Mammary epithelial cell (primary cell): ENCODE measurements at places on chromosomes 4 and X.

- no peak for DNase-seq
These were observed 13.2 kb downstream of the DOK7 start for GRCh38 chr4:3476341-3476747.

DNA sequence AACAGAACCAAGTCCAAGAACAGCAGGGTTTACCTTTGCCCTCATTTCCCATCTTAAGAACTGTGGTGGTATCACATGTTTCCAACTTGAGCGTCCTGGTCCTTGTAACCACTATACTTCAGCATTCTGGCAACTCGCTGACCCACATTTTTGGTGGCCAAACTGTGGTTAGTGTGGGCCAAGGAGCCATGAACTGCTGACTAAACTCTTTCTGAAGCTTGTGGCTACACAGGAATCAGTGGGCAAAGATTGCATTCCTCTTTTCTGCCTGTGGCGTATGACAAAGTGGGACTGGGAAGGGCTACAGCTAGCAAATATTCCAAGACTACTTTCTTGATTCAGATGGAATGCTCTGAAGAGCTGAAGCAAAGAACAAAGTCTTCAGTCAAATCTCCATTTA, 106.3 kb upstream of the MID1 start:
- peak; percentile 71 for DNase-seq

- no peak for DNase-seq
These were observed 4.2 kb downstream of the LETM1 start for GRCh38 chr4:1851575-1852410.

DNA sequence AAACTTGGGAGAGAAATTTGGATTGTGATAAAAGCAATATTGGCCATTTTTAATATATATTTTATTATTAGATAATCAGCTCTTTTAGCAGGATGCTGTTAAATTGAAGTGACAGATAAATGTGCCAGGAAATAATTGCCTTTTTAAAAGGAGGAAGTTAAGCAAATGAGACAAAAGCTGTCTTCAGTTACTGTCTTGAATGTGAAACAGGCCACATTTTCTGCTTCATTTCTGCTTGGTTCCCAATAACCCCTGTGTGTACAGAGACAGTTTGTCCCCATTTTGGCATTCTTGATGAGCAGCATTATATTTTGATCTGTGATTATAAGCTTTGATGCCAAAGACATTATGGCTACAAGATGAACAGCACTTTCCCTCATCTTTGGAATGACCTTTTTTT, 953 bp downstream of the EPGN start:
- no peak for DNase-seq

DNA sequence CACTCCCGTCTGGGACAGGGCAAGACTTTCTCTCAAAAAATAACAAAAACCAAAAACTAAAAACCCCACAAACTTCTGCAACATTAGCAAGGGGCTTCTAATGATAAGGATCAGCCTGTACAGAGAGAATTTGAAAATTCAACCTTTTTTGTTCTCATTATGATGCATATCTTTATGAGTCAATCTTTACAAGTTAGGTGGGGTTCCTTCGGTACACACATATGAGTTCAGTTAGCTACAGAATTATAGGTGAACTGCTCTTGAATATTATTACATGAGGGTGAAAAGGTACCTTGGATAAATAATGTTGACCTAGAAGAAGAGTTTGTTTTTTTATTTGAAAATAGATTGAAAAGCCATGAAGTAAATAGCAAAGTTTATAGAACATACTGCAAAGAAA, 252.7 kb downstream of the UNC5C start:
- DNase-seq = no peak

GRCh38 chr4:13331827-13332226, 152.3 kb downstream of the RAB28 start:
- no peak for DNase-seq

DNA sequence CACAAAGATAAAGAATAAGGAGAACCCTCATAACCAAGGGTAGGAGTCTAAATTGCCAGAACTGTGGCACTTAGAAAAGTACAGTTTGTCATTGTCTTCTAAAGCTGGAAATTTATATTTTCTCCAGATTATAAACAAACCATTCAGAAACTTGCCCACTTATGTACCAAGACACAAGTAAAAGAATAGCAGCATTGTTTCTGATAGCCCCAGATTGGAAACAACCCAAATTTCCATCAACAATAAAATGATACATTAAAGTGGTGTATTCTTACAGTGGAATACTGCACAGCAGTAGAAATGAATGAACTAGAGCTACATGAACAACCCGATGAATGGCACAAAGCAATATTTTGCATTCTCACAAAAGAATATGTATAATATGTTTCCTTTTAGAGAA, 63.1 kb upstream of the PDHA1 start:
- no peak for DNase-seq

DNA sequence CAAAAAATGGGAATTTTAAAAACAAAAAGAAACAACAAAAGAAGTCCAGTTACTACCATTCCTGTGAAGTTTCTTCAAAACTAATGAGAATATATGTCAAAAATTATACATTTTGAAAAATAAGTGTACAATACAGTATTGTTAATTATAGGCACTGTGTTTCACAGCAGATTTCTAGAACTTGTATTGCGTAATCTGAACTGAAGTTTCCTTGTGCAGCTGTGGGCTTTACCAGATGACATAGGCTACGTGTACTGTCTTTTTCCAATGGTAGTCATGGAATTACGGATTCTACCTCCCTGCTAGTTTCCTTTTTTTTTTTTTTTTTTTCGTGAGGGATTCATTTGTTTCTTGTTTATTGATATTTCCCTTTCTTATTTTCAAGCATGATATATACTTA, 113.8 kb upstream of the GABRA2 start:
- peak; percentile 48 for DNase-seq
